ENCODE measurements at places on chromosomes 1 and 21.

DNA sequence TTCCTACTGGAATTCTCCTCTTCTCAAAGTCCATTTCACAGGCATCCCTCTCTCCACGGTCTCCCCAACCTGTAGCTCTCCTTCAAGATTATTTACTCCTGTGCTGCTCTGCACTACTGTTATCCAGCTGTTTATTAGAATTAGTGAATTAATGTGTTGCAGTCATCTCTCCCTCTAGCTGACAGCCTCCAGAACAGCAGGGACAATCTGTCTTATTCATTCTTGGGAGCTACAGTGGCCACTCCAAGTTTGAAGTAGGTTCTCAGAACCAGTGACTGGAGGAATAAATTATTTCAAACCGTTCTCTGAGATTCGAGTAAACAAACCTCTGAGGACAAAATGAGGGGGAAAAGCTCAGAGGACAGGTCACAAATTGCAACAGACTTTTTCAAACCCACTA is 330.9 kb downstream of the RRAGC start:
- no peak for DNase-seq

- DNase-seq: no peak
Measured at GRCh38 chr1:169364948-169365347, 2.6 kb downstream of the NME7 start.

GRCh38 chr1:72601035-72601674 is 318.8 kb upstream of the NEGR1 start:
- DNase-seq: no peak

- DNase-seq: no peak
Measured at GRCh38 chr1:6891781-6892579, 106.7 kb downstream of the CAMTA1 start.

- DNase-seq: no peak
Measured at GRCh38 chr1:47238935-47239592, 7.0 kb upstream of the TAL1 start.

DNA sequence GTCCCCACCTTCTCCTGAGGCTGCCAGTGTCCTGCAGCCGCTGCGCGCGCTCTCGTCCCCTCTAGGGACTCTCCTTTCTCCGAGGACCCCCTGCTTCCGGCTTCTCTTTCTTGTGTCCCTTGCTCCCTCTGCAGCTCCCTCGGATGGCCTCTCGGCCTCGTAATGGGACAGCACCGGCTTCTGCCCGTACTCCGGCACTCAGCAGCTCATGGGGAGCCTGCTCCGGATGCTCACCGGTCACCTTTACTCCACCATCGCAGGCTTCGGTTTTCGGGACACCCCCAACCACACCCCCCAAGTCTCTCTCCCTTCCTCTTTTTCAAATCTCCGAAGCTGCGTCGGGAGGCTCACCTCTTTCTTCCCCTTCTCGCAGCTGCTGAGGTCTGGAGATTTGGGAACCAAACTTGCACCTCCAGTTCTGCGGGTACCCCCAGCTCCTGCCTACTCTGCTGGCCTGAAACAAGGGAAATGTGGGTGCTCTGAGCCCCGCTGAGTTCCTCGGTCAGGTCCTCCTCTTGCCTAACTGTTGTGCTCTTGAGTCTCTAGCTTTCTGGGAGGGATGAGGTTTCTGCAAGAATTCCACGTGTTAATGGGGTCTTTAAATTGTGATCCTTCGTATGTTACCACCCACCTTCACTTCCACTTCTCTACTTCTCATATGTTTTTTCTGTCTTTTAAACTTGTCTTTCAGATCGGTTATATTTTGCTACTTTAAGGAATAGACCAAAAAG is 930 bp downstream of the CDC14A start:
- no peak for DNase-seq
